Stimulated activated CD8-positive, alpha-beta memory T cell treated with anti-CD3 and anti-CD28 coated beads, Interleukin-15, amount 100 ng/mL, for 24 hours (primary cell): ENCODE measurements at places on chromosomes 1 and 21.

GRCh38 chr21:26199456-26199855, 28.9 kb upstream of the APP start:
- DNase-seq: no peak

DNA sequence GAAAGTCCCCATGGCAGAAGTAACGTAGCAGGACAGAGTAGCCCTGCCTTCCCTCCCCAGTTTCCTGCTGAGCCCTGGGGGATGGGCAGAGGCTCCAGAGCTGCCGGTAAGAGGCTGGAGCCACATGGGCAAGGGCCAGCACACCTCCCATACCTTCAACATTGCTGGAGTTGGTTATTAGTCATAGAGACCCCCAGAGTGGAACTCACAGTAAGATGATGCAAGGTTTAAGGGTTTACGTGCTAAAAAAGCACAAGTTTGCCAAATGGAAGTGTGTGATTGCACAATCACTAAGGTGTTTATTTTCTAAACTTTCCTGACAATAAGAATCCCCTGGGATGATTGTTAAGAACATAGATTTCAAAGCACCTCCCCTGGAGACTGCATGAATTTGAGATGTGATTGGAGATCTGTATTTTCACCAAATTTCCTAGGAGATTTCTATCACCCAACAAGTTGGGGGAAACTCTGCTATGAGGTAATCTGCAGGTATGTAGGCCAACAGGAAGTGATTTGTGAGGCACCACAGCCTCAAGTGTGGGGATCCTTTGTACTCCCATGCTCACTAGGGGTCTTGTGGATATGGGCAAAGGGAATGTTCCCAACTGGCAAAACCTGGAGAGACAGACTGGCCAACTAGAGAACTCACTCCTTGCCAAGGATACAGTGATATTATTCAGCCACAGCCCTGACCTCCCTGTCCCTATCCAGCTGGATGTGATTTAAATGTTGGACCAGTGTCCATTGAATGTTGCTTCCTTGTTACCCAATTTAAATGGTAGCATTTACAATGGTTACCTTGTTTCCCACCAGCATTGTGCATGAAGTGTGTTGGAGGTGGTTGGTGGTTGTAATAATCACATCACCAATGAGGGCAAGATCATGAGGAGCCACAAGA, 37.1 kb upstream of the CSF1 start:
- no peak for DNase-seq

GRCh38 chr1:110672753-110673108, 2.0 kb downstream of the KCNA3 start:
- DNase-seq: no peak

GRCh38 chr1:194968916-194969315, 1639.3 kb downstream of the KCNT2 start:
- DNase-seq: no peak

GRCh38 chr1:119903443-119903835, 7.1 kb upstream of the ADAM30 start:
- DNase-seq: no peak

DNA sequence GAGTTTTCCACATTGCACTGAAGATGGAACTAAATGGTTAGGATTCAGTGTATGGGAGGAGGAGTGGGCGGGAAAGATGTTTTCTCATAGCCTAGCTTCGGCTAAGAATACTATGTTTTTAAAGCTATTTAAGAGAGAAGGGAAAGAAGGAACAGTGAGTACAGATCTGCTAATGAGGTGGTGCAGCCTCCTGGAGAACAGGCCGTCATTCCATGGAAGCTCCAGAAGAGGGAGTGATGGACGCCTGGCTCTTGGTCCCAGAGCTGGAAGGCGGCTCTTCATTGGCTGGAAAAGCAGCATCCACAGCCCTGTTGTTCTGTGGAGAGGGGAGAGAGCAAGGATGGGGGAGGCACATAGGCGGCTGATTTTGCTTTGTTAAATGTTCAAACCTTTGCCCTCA, 6.9 kb downstream of the CAMK1G start:
- DNase-seq: no peak

- DNase-seq: no peak
These were observed 1.8 kb downstream of the HSF2BP start for GRCh38 chr21:43657355-43658087.

DNA sequence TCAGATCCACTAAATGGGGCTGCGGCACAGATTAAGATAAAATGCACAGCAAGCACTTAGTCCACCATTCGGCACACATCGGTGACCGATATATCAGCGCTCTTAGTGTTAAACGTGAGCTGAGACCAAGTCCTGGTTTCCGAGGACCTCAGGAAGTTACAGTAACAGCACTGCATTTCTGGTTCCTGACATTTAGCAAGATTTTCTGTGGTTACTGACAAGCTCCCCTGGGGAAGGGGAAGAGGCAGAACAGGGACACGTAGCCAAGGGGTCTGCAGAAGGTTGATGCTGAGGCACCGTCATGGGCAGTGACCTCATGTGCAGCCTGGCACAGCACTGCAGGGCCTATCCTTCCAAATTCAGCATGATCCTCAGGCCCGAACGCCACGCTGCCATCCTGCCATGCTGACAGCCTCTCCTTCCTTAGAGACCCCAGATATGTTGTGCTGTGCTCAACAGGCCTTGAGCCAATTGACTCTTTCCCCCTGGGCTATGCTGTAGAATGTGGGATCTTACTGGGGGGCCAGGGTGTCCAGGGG, 13.4 kb upstream of the PEF1 start:
- DNase-seq: no peak

DNA sequence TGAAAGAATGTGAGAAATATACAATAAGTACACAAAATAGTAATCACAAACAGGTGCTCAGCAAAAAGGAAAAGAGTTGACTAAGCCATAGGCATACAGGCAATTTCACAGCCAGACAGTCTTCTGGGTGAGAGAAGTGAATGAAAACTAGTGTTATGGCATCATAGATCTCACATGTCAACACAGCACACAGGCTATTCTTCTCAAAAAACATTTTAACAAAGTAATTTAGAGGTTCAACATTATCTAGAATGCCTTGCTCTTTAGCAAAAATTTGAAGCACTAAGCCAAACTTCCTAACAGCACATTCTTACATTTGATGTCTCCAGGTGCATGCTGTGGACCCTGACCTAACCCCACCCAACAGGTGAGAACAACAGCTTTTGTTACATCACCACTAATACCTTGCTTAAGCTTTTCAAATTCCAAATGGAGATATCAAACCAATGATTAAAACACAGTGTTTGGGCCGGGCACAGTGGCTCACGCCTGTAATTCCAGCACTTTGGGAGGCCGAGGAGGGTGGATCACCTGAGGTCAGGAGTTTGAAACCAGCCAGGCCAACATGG, 30.5 kb downstream of the OTUD7B start:
- DNase-seq: no peak

- DNase-seq: no peak
These were observed 2.2 kb downstream of the SIM2 start for GRCh38 chr21:36700971-36701755.

- no peak for DNase-seq
These were observed 87.6 kb downstream of the GFI1 start for GRCh38 chr1:92399076-92399475.

DNA sequence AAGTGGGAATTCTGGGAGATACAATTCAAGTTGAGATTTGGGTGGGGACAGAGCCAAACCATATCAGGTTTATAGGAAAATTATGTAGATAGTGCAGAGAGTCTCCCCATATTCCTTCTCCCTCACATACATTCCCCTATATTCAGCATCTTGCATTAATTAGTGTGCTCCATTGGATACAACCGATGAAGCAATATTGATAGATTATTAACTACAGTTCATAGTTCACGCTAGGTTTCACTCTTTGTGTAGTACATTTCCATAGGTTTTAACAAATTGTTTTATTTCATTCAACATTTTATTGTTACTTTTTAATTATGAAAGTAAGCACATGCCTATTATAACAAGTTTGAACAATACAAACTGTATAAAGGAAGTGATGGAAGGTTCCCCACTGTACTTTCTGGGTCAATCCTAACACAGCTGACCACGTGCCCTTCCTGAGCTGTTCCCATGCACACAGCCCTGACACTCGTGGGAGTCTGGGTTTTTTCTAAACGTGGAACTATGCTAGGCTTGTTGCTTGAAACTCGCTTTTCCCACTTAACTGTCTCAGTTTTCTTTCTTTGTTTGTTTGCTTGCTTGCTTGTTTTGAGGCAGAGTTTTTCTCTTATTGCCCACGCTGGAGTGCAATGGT, 116.8 kb upstream of the TMPRSS2 start:
- DNase-seq: no peak

DNA sequence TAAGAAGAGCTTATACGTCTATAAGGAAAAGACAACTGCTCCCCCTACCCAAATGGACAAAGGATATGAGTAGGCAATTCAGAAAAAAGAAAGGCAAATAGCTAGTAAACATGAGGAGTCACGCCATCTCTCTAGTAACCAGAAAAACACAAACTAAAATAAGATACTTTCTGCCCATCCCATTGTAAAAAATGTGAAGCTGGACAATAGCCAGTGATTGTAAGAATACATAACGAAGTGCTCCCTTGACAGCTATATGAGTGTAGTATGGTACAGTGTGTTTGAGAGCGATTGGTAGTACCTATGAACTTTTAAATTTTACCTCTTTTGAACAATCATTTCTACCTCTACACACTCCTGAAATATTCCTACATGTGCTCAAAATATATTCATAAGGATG, 7.5 kb upstream of the GJA8 start:
- DNase-seq: no peak

GRCh38 chr1:225228871-225229303, 199.0 kb downstream of the LBR start:
- no peak for DNase-seq

DNA sequence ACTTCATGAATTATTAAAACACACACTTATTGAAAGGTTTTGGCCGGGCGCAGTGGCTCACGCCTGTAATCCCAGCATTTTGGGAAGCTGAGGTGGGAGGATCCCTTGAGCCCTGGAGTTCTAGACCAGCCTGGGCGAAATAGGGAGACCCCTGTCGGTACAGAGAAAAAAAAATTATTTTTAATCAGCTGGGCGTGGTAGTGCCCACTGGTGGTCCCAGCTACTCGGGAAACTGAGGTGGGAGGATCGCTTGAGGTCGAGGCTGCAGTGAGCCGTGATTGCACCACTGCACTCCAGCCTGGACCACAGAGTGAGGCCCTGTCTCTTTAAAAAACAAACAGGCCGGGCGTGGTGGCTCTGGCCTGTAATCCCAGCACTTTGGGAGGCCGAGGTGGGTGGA, 1.7 kb downstream of the GABPB2 start:
- no peak for DNase-seq

- DNase-seq: peak; percentile 57
These were observed 179.4 kb downstream of the HIVEP3 start for GRCh38 chr1:41739061-41739955.

- DNase-seq: no peak
These were observed 15.4 kb downstream of the IL12RB2 start for GRCh38 chr1:67323087-67323486.

DNA sequence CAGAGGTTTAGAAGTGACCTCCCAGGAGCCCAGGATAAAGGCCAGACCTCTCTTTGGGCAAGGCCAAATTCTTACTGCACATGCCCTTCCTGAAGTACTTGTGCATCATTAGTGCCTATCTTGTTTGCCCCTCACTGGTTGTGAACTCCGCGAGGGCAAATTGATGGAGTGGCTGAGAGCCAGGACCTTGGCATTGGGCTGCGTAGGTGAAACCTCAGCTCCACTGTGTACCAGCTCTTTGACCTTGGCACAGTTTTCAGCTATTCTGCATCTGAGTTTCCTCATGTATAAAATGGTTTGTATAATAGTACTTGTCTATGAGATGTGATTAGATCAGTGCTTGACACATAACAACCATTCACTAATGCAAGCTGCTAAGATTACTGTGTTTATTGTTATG, 11.5 kb downstream of the OTUD3 start:
- no peak for DNase-seq

GRCh38 chr1:32239337-32239736, 7.7 kb upstream of the FAM167B start:
- DNase-seq: no peak
